ENCODE measurements at places on chromosomes 7 and 10. TPM values are rescaled to one million over a fixed set of nuclear protein-coding genes. Genes with fewer than 3 reads are reported as not detected.

GRCh38 chr10:1709161-1709560, 28.2 kb downstream of the ADARB2 start:
- DNase-seq = no peak

The ADAM12 gene
- total RNA-seq = 12.3 TPM

The FKBP9 gene
- 87.2 TPM for total RNA-seq

- peak; percentile 54 for DNase-seq
Observed at GRCh38 chr10:89391907-89392756, at the start of gene IFIT1. Gene IFIT1 (plus strand): TSS chr10:89392623. CDS start chr10:89392713, 90 bp downstream.

- DNase-seq = no peak
Observed at GRCh38 chr10:26622891-26623290, 74.6 kb upstream of the PDSS1 start.

The MKRN1 gene
- total RNA-seq = 108 TPM

- no peak for DNase-seq
Observed at GRCh38 chr7:116843378-116843777, 19.0 kb upstream of the CAPZA2 start.

DNA sequence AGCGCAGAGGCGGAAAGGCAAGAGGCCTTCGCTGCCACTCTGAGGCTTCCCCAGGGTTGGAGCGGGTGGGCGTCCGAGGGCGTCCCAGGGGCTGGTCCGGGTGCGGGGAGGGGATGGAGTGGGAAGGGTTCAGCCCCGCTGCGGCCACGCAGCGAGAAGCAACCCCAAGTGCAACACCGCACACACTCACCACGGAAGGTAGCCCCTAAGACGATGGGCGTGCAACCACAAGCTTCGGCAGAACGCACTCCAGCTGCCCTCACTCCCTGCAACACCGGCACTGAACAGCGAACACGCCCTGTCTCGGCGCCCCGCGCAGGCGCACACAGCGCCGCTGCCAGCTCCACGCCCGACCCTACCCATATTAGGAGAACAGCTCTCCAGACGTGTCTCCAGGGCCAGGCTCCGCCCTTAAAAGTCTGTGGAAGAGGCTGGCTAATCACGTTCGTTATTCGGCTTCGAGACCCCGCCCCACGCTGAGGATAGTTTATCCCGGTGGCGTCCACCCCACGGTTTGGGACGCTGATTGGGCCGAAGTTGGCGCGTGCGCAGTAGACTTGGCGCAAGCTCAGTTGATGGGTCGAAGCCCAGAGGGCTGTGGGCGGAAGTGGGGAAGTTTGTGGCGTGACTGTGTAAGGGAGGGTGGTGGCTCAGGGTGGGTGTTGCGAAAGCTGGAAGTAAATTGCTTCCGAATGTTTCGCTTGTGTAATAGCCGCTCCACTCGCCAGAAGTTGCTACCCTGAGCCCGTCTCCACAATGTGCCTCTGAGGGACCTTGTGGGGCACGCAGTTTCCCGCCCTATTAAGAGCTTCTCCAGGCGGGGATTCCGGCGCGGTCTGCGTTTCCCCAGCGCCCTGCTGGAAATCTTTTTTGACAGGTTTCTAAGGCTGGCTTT, at the start of gene RSU1:
Gene RSU1 (minus strand): TSS at position 300 of the 895 bp plus-strand sequence. CDS start 343 bp downstream, outside the sequence.
- peak; percentile 100 for DNase-seq

The COL28A1 gene
- total RNA-seq = 3.7 TPM

DNA sequence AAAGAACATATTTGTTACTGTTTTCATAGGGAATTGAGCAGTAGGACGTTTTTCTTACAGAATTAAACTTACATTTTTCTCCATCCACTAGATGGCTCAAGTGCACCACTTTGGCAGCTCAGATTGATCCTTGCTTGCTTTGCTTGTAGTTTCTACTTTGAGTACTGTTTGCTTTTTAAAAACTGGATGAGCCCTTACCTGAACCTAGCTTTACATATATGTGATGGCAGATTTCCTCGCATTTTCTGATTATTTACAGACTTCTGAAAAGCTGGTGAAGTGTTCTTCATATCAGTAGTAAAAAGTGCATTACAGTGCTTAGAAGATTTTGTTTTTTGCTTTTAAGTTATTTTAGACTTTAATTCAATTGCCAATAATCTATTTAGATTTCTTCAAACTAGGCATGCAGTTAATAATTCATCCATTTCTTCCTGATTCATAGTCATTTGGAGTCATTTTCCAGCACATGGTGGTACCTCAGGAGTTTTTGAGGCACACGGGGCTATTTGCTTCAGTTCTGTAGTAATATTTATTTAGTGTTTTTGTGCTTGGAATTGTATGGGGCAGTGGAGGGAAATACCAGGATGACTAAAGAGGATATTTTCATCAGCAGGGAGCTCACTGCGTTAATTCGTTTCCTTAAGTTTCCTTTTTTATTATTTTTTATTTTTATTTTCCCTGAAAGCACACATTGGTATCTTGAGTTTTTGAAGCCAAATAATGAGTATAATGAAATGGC, 57.3 kb downstream of the MAPK8 start:
- peak; percentile 52 for DNase-seq

GRCh38 chr7:131109011-131109758, 218.5 kb upstream of the MKLN1 start:
- no peak for DNase-seq

- DNase-seq = no peak
Observed at GRCh38 chr10:6005856-6006395, 28.6 kb upstream of the IL15RA start.

The FBXL13 gene
- 4.0 TPM for total RNA-seq

The SPDYE5 gene
- 0.39 TPM for total RNA-seq

GRCh38 chr10:34816085-34816496, 995 bp upstream of the PARD3 start:
- no peak for DNase-seq

- no peak for DNase-seq
Observed at GRCh38 chr10:129860396-129860795, 103.7 kb downstream of the EBF3 start.

The PSAP gene
- 737 TPM for total RNA-seq

The PRKAR1B gene
- 20.5 TPM for total RNA-seq
